ENCODE measurements at places on chromosomes 3 and 15.

DNA sequence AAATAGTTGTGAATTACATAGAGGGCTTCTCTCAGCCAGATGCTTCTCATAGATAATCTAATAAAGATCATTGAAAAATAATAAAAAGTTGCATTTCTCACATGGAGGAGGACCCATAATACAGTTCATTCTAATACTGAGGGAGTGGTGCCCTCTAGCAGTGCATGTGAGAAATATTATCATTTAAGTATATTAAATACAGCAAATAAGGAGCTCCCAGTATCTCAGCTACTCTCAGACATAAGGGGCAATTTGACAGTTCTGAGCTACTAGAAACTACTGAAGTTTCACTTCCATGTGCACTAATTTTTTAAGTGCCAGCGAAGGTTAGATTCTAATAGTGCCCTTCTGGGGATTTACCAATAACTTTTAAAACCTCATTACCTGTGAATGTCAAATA is 188.3 kb downstream of the IL5RA start:
- DNase-seq: peak; percentile 18

DNA sequence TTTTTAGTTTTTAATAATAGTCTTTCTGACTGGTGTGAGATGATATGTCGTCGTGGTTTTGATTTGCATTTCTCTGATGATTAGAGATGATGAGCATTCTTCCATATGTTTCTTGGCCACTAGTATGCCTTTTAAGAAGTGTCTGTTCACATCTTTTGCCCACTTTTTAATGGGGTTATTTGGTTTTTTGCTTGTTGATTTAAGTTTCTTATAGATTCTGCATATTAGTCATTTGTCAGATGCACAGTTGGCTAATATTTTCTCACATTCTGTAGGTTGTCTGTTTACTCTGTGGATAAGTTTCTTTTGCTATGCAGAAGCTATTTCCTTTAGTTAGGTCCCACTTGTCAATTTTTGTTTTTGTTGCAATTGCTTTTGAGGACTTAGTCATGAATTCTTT is 185.4 kb downstream of the SUCNR1 start:
- no peak for DNase-seq

GRCh38 chr15:101490922-101491733 is 1.6 kb upstream of the PCSK6 start:
- DNase-seq: no peak

GRCh38 chr3:67704322-67704721 is 49.9 kb upstream of the SUCLG2 start:
- no peak for DNase-seq

DNA sequence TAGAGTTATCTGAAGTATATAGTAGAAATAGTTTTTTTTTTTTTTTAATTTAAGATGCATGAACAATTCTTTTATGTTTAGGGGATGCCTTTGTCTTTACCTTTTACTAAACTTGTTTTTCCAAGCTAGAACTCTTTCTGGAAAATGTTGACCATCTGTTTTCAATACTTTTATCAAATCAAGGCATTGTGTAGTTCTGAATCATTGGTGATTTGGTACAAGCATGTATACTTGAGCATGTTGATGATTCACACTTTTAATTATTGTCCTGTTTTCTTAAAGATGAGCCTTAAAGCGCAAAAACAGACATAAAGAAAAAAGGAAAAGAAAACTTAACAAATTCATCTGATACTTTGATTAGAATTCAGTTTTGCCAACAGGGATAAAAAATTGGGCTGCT is 28.3 kb downstream of the PDCD6IP start:
- no peak for DNase-seq

DNA sequence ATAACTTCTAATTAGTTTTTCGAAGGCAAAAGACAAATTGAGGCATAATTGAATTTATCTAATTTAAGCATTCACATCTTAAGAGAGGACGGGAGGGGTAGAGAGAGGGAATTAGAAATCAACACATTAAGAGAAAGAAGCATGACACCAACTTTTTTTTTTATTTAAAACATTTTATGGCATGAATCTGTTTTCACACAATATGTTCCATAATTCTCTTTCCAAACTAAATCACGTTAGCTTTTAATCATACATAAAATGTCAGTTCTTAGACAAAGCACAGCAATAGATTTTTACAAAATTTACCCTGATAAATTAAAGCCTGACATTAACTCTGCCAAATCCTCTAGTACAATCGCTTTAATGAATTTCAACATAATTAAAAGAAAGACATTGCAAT is 600.8 kb upstream of the ROBO1 start:
- DNase-seq: no peak

DNA sequence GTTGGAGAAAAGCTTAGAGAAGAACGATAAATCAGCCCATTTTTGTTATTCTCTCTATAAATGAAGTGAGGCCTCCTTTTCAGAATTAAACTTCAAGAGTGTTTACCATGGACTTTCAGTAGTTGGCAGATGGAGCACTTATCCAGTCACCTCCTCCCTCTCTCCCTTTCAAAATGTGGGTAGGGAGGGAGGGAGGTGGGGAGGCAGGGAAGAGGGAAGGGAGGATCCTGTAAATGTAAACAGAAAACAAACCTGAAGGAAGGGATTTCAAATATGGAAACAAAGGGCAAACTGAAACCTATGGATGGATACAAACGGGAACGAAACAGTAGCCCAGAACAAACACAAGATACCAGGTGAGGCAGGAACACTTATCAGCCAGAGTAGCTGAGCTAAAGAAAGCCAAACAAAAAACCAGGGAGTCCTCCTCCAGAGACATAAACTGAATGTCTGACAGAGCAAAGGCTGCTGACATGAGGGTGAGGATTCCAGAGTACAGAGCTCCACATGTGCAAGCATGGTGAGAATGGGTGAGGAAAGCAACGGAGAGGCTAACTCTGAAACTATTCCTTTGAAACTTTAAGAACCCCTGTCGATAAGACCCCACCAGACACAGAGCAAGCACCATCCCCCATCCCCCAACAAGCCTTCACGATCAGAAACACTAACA is 41.0 kb upstream of the GP5 start:
- no peak for DNase-seq

- DNase-seq: no peak
These were observed 364.7 kb upstream of the TGFBR2 start for GRCh38 chr3:30241721-30242120.

DNA sequence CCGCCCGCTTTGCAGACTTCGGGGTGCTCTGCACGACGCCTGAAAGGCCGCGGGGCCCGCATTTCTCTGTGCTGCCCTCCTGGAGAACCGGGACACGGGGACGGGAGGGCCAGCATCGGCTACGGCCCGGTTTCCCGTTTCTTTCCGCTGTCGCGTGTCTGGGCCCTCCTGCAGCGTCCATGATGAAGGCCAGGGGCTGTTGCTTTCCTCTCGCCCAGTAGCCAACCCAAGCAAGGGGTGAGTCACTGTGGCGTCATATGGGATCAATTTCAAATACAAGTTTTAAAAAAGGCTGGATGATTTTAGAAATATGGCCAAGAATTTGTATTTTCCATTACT is 435 bp downstream of the SLC35G2 start:
- DNase-seq: peak; percentile 12

- no peak for DNase-seq
These were observed 963 bp upstream of the NTRK3 start for GRCh38 chr15:88257311-88258092.

- DNase-seq: peak; percentile 3
These were observed 267.9 kb upstream of the THBS1 start for GRCh38 chr15:39312984-39313383.

GRCh38 chr3:189820365-189820720 is 189.2 kb downstream of the TP63 start:
- no peak for DNase-seq

GRCh38 chr3:196969134-196969659 is 564 bp upstream of the PIGZ start:
- peak; percentile 54 for DNase-seq

GRCh38 chr3:117137065-117137464 is 427.5 kb downstream of the TUSC7 start:
- DNase-seq: no peak

GRCh38 chr15:48334260-48334659 is 3.0 kb downstream of the DUT start:
- no peak for DNase-seq

- no peak for DNase-seq
These were observed 20.8 kb downstream of the TCF12 start for GRCh38 chr15:56939257-56939656.

GRCh38 chr3:115823083-115823482 is 199.8 kb downstream of the GAP43 start:
- DNase-seq: no peak

- DNase-seq: no peak
These were observed 8.1 kb downstream of the ISG20 start for GRCh38 chr15:88646951-88647350.

- DNase-seq: no peak
These were observed 11.3 kb downstream of the TMEM266 start for GRCh38 chr15:76070921-76071635.

DNA sequence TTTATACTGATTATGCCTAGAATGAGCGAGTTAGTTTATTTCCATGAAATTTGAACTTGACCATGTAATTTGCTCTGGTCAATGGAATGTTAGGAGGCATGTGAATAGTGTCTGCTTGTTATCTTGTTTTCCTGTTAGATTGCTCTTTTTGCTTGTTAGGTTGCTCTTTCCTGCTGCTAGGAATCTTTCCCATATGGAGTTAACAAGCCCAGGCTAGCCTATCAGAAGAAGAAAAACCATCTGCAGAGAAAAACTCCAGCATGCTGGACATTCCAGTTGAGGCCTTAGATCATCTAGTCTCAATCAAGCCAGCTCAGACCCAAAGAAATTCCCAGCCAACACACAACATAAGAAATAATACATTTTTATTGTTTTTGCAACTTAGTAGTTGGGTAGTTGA is 470.2 kb upstream of the AGTR1 start:
- no peak for DNase-seq

- DNase-seq: no peak
These were observed 563 bp downstream of the ARL6IP5 start for GRCh38 chr3:69085168-69085832.

DNA sequence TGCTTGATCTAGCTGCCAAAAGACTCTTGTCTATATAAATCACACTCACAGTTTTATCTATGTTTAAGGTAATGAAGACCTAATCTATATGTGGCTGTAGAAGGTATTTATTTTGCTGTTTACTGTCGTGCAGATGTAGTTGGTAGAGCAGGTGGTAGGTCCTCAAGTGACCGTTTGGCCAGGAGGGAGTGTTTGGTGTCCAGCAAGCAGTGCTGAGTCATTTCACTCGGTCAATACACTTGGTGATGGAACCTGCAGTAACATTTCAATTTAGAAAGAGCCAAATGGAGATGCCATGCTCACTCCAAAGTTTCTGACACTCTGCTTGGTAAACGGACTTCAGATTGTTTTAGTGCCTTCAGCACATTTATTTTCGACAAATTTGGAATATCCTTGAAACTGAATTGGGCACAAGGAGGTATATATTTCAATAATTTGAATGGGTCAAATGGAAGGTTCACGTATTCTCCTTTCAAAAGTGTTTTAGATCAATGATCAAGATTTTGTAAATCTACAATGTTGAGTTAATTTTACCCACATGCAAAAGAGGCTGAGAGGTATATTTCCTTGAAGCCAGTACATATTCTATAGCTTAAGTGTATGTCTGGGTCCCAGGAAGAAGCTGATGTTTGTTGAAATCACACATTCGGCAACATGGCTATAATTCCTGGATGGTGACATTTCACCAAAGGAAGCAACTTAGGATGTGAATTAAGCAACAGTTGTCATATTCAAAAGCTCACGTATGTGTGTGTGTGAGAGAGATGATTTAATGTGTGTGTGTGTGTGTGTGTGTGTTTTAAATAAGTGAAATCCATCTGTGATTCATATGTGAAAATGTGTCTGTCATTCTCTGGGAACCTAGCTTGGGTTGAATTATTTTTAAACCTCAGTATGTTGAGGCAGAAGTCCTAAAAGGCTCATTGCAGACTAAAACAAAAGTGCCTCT is 7.7 kb upstream of the CX3CR1 start:
- no peak for DNase-seq

- DNase-seq: no peak
These were observed 78.4 kb downstream of the B3GNT5 start for GRCh38 chr3:183331498-183331897.

GRCh38 chr3:55899887-55900286 is 412.8 kb upstream of the WNT5A start:
- DNase-seq: no peak

- DNase-seq: no peak
These were observed 330.4 kb upstream of the ICE2 start for GRCh38 chr15:60809375-60809774.

GRCh38 chr3:170584585-170585007 is 1.3 kb downstream of the SLC7A14 start:
- peak; percentile 45 for DNase-seq

- no peak for DNase-seq
These were observed 219.9 kb downstream of the OPA1 start for GRCh38 chr3:193812791-193813500.

GRCh38 chr3:38453913-38454177 is 155 bp downstream of the ACVR2B start:
- no peak for DNase-seq

GRCh38 chr3:180330440-180330839 is 271.5 kb upstream of the TTC14 start:
- DNase-seq: no peak

DNA sequence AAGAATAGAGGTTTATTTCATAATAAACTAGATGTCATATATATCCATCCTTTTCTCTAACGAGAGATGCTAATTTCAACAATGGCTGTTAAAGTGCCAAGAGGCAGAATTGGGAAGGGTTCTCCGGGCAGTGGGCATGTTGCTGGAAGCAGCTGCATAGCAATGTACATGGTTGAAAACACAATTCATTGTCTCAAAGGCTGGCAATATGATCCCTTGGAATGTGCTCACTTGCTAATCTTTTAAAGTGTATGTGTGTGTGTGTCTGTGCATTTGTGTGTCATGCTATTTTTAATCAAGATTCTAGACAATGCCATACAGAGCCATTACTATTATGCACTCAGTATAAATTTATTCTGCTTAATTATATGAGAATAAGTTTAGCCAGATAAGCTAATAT is 1020.3 kb downstream of the NAALADL2 start:
- DNase-seq: no peak

- peak; percentile 69 for DNase-seq
These were observed 33.8 kb downstream of the DRD3 start for GRCh38 chr3:114144909-114145688.

DNA sequence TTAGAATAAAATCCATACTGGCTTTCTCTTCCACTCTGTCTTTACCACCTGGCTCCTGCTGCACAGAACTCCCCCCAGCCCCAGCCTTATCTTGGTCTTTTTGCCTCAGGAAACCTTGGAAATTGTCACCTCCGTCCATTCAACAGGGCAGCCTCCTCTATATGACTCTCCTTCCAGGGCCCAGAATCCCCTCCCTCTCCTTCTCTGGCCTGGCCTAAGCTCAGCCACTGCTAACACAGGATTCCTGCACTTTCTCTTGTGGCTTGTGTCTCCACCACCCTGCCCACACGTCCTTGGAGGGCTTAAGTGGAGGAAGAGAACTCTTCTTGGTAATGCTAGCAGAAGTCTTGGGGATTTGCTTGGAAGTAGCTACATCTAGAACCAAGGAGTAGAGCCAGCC is 1.5 kb upstream of the IL17RD start:
- no peak for DNase-seq

DNA sequence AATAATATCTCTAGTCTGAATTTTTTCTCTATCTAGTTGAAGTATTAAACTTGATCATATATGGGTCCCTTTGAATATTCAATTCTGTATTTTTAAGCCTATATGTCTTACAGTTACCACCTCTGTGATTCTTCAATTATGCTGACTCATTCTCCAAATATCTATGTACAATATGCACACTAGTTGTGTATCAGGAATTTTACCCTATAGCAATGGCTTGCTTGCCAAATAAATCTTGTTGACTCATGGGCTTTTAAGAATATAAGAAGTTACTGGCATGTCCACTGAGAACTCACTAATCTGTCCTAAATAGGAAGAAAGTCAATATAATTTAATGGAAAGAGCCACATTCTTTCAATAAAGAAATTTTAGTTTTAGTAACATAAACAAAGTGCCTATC is 656.3 kb downstream of the RBMS3 start:
- no peak for DNase-seq

Measured in activated CD4-positive, alpha-beta T cell treated with anti-CD3 and anti-CD28 coated beads, Interleukin-10, Interleukin-2, amounts not matched to agents 100 ng/mL and 50 ng/mL, durations not matched to agents 16 hours and 8 hours (primary cell).